Fibroblast of lung (primary cell): ENCODE measurements at places on chromosomes 4 and X. TPM values are rescaled to one million over a fixed set of nuclear protein-coding genes. Genes with fewer than 3 reads are reported as not detected.

Gene TLR3
- polyA plus RNA-seq, result 4.9 and 12.6 TPM in 2 replicates

Gene PCDH7
- polyA plus RNA-seq, result 20.3 and 21.4 TPM in 2 replicates

Gene CXCL5
- 0.24 and 0.58 TPM in 2 replicates for polyA plus RNA-seq

Gene NEIL3
- polyA plus RNA-seq, result 5.2 and 10.6 TPM in 2 replicates

Gene SLC7A11
- polyA plus RNA-seq, result 9.6 and 16.0 TPM in 2 replicates
